LNCaP clone FGC (cell line): ENCODE measurements at places on chromosomes 3 and 15.

- DNase-seq, result no peak
Measured at GRCh38 chr3:121768452-121768851, 18.9 kb upstream of the GOLGB1 start.

DNA sequence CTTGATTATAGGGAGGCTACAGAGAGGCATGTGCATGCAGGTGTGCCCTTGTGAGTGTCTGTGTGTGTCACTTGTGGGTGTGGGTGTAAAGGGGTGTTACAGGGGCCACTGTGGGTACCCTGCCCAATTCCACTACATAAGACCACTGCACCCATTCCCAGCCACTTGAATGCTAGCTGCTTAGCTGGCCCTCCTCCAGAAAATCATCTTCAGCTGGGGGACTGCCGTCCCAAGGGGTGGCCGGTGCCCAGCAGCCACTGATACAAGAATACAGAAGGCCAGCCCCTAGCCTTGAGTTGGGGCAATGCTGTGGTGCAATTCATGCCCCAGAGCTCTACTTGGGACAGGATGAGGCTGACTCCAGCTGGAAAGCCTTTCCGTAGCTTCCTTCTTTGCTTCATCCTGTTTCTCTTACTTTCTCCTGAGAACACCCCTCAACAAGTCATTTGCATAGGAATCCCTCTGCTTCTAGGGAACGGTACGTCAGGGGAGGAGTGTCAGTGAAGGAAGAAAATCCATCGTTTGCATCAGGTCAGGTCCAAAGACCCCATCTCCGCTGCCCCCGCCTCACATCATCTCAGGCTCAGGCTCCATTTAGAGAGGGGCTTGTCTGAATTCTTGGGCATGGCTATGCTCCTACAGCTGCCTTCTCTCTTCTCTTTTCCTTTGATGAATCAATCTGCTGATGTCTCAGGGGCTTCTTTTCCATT, 72.0 kb downstream of the SCN5A start:
- no peak for DNase-seq

DNA sequence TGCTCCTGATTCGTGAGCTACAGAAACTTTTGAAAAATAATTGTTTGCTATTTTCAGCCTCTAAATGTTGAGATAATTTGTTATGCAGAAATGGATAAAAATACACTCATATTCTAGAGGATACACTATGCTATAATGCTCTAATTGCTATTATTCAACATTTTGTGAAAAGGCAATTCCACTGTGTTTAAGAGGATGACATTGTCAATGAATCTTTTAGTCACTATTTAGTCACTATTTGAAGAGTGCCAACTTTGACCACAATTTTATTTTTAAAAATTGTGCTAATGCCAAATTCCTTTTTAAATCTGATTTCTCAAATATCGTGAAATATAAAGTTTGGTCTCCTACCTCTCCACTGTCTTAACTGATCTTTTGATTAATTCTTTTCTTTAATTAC, 604.9 kb upstream of the KCNMB2 start:
- no peak for DNase-seq

DNA sequence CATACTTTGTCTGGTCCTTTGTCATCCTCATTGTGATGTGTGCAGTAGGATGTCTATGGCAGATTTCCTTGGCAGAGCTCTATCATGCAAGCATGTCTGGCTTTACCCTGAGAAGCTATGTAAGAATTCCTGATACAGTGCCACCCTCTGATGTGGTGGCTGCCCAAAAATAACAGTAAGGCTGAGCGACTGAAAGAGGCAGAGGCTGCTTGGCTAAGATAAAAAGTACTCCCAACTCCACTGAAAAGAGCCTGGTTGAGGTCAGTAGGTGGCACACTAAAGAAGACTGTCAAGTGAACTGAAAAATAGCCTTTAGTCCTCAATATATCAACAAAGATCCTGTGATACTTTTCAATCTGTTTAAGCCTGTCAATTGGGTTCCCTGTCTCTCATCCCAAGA, 31.7 kb downstream of the BTLA start:
- no peak for DNase-seq

- DNase-seq, result no peak
Measured at GRCh38 chr3:156378871-156379270, 176.0 kb downstream of the SSR3 start.

GRCh38 chr3:117761703-117762620, 1052.4 kb downstream of the TUSC7 start:
- no peak for DNase-seq

GRCh38 chr3:32882603-32883025, 64.8 kb downstream of the TRIM71 start:
- no peak for DNase-seq

- no peak for DNase-seq
Measured at GRCh38 chr3:127706312-127706711, 33.6 kb downstream of the ABTB1 start.

DNA sequence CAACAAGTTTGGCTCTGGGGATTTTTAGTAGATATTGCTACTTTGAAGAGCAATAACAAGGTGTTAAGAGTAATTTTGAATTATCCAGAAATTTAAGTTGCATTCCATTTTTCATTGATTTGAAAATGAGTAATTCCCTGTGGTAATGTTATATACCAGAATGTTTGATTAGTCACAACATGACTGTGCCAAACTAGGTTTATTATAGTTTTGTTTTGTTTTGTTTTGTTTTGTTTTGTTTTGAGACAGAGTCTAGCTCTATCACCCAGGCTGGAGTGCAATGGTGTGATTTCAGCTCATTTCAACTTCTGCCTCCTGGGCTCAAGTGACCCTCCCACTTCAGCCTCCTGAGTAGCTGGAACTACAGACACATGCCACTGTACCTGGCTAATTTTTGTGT, 40.7 kb downstream of the CNOT10 start:
- no peak for DNase-seq

- DNase-seq, result no peak
Measured at GRCh38 chr3:12267376-12268030, 21.4 kb upstream of the PPARG start.

DNA sequence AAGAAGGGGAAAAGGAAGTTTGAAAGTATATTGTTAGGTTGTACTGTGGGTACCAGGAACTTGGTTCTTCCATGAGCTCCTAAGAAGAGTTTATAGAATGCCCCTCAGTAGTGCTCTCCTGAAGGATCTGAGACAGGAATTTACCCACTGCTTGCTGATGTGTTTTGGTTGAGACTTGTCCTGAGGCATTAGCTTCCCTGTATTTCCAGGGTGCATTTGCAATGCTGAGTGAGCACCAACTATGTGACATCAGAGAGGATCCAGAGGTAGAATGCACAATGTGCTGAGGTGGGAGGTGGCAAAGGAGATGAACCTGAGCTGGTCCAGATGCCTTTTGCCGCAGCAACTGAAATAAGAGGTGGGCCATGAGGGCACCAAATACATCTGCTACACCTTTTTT, 64.3 kb upstream of the LRRC3B start:
- DNase-seq, result no peak
